ENCODE measurements at places on chromosomes 3 and 15.
A peak's percentile ranks its signal among the peaks of the same experiment; 100 is the strongest.

- DNase-seq = peak; percentile 5
These were observed 489 bp downstream of the HDGFL3 start for GRCh38 chr15:83207009-83207659.

- DNase-seq = peak; percentile 63
These were observed 91.2 kb downstream of the SENP2 start for GRCh38 chr3:185677146-185677829.

GRCh38 chr3:186824430-186825139 lies 17.9 kb upstream of the ADIPOQ start:
- DNase-seq = peak; percentile 93

- no peak for DNase-seq
These were observed 397.6 kb upstream of the RGMA start for GRCh38 chr15:93486407-93487117.

DNA sequence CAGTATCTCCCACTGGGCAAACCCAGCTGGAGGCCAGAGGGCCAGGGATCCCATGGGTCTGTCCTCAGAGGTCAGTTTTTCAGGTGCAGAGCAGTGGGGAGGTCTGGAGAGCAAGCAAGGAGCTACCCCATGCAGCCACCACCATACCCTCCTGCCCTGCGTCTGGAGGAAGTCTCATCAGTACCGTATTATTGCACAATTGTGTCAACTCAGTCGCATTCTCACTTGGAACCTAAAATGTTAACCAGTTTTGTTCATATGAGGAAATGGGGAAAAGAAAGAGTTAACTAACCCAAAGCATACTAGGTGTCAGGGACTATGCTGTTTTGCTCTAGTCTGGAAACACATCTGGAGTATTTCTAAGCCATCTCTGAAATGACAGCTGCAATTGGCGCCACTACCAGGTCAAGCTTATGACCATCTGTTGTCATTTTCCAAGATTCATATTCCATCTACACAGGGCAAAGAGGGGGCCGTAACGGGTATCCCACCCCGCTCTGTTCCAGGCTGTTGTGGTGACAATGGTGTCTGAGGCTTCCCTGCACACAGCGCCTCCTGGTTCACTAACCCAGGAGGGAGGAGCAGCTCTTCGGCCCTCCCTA lies 16.9 kb upstream of the APBA2 start:
- no peak for DNase-seq

GRCh38 chr15:39479911-39480310 lies 101.0 kb upstream of the THBS1 start:
- DNase-seq = no peak

DNA sequence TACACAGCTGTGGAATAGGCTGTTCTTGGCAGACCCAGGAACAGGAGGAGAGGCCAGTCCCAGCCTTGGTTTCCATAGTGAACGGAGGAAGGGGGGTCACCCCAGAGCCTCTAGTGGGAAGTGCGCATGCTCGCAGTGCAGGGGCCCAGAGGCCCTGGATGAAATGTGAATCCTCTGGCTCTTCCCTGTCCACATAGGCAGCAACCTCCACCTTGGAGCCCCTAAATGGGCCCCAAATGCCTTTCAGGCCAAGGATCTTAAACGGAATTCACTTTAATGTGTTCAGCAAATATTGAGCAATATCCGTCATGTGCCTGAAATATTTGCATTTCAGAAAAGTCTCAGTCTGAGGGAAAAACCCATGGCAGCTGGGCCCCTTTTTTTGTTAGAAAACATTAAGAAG lies 3.3 kb upstream of the NDN start:
- no peak for DNase-seq

DNA sequence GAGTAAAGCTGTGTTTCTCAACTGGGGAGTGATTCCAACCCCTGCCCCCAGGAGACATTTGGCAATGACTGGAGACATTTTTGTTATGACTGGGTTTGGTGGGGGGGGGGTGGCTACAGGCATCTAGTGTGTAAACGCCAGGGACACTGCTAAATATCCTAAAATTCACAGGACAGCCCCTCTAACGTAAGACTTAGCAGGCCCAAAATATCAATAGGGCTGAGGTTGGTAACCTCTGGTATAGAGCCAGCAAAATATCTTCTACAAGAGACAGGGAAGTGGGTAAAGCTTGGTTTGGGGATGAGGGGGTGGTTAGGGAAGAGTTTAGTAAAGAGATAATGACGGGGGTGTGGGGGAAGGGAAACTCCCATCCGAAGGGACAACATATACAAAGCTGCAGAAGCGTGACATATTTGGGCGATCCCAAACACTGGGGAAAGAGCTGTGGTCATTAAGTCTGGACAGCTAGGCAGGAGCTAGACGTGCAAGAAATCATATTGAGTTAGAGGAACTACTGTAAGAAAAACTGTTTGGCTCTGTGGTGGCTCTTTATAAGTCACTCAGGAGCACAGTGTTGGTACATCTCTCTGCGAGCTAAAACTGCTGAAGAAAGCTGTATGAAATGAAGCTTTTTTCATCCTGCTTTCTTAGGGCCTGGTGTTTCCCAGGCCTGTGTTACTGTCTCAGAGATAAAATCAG lies 697 bp upstream of the TRIM69 start:
- DNase-seq = no peak

- DNase-seq = no peak
These were observed 436.4 kb upstream of the GOLIM4 start for GRCh38 chr3:168532135-168532534.

DNA sequence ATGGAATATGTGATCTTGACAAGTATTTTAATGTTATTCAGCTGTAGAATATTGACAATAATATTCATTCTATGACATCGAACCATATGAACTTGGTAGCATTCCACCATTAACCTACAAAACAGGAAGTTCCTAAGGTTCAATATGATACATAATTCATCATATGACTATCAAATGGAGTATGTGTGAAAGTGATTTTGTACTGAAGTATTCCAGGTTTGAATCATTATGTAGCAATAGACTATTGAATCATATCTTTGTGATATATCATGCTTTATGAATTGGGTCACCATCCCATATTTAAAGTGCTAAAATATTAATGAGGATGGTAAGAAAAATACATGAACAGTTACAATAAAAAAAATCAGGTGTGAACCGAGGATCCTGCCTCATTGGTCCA lies 95.1 kb downstream of the TP63 start:
- no peak for DNase-seq

GRCh38 chr3:87397211-87397610 lies 120.8 kb upstream of the POU1F1 start:
- DNase-seq = no peak

DNA sequence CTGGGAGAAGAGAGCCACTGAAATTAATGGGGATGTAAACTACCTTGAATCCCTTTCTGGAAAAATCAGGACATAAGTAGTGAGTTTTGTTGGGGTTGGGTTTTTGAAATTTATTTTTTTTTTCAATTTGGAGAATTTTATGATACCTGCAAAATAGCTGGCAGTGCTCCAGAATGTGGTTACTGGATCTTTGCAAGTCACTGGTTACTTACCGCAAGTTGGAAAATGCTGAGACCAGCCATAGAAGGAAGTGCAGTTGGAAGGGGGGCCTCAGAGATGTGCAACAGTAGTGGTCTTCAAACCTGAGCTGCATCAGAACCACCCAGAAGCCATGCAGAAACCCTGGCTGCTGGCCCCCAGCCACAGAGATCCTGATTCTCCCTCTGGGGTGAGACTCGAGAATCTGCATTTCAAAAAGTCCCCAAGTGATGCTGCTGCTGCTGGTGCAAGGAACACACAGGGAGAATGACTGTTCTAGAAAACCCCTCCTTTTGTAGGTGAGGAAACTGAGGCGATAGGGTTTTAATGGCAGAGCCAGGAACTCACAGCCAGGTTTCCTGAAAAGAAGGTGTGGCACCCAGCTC lies 39.7 kb downstream of the SEMA5B start:
- DNase-seq = no peak

DNA sequence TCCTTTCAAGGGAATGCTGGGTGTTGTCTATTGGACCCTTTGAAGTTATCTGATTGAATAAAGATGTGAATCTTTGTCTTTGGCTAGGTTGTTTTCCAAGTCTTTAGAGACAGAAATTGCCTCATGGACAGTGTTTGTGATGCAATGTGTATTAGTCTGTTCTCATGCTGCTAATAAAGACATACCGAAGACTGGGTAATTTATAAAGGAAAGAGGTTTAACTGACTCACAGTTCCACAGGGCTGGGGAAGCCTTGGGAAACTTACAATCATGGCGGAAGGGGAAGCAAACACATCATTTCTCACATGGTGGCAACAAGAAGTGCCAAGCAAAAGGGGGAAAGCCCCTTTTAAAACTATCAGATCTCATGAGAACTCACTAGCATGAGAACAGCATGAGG lies 88.8 kb upstream of the PLXND1 start:
- no peak for DNase-seq

GRCh38 chr15:74168711-74169126 lies 4.8 kb upstream of the ISLR start:
- DNase-seq = no peak

DNA sequence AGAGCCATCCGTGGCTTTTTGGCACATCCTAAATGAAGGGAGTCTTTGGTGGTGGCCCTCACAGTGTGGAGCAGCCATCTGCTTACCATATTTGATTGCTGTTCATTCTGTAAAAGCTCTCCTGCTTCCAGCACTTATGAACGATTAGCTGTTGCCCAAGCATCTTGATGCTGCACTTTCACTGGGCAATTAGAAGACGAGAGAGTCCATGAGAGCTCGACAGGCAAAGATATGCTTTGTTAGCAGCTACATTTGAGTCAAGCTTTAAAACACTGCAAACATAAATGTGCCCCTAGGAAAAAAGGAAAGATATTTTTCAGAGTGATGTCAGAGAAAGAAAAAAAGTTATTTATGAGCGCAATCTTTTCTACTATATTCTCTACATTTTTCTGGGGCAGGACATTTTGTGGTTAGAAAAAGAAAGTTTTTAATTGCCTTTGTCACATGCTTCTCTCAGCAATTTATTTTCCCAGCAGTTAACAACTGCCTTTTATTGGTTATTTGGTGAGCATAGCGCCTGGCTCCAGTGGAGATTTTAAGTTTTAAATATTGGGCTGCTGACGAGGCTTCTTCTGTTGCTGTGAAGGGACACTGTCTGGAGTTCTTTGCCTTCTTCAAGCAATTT lies 468.4 kb downstream of the C3orf38 start:
- DNase-seq = no peak

DNA sequence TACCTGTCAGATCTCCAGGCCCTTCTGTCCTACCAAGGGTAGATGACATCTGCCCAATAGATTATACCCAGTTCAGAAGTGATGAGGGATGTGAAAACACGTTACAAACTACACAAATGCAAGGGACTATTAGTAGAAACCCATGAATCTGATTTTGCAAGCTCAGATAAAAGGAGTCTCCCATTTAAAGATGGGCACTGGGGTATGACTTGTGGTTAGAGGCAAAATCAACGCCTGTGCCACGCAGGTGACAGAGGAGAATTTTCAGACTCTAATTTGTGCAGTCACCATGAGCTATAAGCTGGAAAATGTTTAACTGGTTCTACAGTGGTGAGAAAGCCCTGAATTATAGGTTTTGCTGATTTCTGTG lies 184.4 kb upstream of the LPP start:
- no peak for DNase-seq

- DNase-seq = no peak
These were observed 155.4 kb upstream of the CCDC54 start for GRCh38 chr3:107221856-107222255.

GRCh38 chr15:33701304-33701696 lies 267.0 kb upstream of the CHRM5 start:
- peak; percentile 3 for DNase-seq

DNA sequence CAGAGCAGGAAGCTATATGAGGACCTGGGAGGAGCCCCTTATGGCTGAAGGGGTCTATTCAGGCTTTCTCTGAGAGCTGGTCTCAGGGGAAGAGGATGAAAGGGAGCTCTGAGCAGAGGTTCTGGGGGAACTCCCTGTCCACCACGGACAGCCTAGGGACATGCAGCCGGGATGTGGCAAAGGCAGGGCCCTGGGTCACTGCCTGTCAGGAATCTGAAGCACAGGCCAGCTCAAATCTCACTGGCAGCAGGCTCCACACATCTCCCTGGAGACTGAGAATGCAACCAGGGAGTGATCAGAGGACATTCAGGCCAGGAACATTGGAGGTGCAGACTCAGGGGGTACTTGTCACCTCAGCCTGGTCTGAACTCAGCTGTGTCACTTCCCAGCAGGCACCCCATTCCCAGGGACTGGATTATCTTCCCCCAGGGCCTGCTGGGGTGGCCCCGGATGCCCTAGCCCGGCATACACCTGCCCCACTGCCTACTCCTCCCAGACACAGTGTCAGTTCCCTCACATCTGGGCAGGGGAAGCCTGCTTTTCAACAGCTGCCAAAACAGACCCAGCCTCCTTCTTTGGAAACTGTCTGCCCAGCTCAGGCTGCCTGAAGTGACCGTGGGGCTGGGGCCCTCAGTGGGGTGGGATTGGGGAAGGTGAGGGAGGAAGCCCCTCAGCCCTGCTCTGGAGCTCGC lies 18.3 kb upstream of the SEMA3F start:
- DNase-seq = no peak

DNA sequence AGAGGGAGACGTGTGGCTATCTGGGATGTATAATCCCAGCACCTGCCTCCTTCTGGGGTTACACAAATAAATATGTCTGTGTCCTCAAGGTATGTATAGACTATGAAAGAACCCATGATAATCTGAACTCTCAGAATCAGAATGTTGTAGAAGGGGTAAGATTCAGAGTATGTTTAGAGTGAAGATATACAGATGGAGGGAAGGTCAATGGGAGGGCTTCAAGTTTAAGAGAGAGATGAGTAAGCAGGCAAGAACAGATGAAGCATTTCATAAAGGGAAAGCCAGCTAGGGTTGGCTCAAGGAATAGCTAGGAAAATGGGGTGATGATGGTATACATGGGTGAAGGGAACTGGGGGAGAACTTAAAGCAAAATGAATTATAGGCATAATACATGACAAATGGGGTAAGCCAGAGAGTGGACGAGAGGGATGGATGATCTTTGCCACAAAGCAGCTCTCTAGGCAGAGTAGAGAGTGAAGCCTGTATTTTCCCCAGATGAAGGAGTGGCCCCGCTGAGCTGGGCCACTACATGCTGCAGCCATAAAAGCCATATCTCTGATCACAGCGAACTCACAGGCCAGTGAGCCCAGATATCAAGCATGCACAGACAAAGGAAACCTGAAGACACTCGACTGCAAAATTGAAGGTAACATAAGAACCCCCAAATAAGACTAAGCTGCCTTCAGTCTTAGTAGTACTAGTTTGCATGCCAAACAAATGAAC lies 15.9 kb upstream of the ZBTB38 start:
- DNase-seq = no peak

- DNase-seq = peak; percentile 90
These were observed 1.2 kb upstream of the LRRC34 start for GRCh38 chr3:169813757-169814517.

DNA sequence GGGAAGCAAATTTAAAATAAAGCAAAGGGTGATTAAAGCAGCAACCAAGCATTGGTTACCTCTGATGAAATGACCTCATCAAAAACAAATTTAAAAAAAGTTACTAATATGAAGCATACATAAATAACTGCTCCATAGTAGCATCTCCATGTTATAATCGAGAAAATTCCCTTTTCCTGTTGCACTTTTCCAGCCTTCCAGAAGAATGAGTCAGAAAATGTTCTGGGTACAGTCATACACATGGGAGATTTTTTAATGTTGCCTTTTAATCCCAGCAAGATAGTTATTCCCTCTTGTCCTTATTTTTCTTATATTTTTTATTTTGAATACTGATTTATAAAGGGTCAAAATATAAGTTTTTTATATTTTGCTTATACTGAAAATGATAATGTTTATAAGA lies 2.6 kb upstream of the TMCO5A start:
- DNase-seq = no peak

GRCh38 chr15:64324165-64324877 lies 31.7 kb downstream of the CSNK1G1 start:
- DNase-seq = no peak

- no peak for DNase-seq
These were observed 400.4 kb downstream of the TIGIT start for GRCh38 chr3:114694251-114694650.
